H4 (cell line): ENCODE measurements at places on chromosomes 1 and 21.

- DNase-seq = no peak
Measured at GRCh38 chr1:160863774-160864131, 1.1 kb upstream of the CD244 start.

DNA sequence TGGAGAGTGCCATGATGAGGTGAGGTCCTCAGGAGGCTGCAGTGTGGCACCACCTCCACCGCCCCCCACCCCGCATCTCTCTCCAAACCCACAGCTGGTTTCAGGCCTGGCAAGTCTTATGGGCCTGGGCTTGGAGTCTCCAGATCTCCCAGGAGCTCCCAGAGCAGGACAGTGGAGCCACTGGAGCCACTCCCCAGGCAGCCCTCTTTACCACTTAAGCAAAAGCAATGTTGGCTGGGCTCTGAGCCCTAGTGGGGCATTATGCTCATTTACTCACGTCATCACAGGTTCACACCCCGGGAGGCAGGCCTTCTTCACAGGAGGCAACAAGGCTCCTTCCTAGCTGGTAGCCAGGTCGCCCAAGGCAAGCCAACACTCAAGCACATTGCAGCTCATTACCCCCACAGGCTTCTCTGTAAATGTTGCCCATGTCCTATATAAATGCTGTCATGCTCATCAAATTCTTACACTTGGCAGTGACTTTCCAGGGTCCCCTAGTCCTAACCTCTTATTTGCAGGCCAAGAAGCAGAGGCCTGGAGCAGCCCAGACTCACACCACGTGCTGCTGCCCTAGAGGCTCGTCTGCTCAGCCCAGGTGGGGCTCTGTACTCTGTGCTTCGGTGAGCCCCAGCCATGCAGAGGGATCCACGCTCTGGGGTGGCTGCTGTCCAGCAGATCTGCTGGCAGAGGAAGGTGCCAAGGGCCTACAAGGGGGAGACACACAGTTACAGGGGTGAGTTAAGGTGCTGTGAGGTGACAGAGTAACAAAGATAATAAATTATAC is 459.3 kb downstream of the MATN1 start:
- DNase-seq = no peak

- no peak for DNase-seq
Measured at GRCh38 chr1:31932491-31933316, 5.5 kb downstream of the PTP4A2 start.

- no peak for DNase-seq
Measured at GRCh38 chr1:34013958-34014737, 150.3 kb downstream of the HMGB4 start.

DNA sequence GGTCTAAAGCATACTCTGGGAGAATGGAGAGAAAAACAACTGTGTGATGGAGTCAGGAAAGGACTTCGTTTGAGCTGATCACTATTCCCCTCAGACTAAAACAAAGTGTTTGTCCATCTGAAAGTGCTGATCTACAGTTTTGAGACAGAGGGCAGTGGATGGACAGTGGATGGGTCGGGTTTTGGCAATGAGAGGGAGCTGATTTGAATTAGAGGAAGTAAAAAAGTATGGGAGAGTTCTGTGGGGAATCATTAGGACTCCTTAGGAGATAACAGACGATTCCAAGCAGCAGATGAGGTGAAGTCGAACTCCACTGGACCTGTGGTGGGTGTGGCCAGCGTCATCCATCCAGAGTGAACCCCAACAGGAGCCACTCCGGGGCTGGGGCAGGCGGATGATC is 62.3 kb downstream of the PTGS2 start:
- no peak for DNase-seq

DNA sequence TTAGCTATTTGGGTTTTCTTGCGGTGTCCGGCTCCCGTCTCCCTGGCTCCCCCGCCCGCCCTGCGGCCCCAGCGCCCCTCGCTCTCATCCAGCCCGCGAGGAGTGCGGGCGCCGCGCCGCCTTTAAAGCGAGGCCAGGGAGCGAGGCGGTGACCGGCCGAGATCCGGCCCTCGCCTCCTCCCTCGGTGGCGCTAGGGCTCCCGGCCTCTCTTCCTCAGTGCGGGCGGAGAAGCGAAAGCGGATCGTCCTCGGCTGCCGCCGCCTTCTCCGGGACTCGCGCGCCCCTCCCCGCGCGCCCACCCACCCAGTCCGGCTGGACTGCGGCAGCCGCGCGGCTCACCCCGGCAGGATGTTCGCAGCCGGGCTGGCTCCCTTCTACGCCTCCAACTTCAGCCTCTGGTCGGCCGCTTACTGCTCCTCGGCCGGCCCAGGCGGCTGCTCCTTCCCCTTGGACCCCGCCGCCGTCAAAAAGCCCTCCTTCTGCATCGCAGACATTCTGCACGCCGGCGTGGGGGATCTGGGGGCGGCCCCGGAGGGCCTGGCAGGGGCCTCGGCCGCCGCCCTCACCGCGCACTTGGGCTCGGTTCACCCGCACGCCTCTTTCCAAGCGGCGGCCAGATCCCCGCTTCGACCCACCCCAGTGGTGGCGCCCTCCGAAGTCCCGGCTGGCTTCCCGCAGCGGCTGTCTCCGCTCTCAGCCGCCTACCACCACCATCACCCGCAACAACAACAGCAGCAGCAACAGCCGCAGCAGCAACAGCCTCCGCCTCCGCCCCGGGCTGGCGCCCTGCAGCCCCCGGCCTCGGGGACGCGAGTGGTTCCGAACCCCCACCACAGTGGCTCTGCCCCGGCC is 492 bp downstream of the HLX start:
- no peak for DNase-seq

GRCh38 chr1:21361506-21361905 is 71.2 kb upstream of the ECE1 start:
- no peak for DNase-seq

DNA sequence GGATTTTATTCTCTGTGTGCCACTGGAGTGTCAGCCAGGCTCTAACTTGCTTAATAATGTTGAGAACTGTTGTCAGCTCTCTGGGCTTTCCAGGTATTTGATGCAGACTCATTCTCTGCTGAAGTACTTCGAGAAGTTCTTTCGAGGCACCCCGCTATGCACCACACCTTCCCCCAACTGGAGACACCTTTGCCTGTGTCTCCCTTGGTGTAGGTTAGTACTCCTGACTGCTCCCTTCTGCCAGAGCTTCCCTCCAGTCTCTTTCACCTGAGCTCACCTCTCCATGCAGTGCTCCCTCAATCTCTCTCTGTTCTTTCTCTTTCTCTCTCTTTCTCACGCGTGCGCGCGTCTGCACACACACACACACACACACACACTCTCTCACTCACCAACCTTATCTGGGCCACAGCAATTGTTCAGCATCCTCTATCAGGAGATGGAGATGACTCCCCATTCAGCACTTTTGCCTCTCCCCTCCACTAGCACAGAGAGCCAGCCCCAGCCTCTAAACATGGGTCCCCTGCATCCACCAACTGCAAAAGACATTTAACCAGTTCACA is 14.0 kb upstream of the MGST3 start:
- no peak for DNase-seq
